Suprapubic skin (tissue), 4 donors: ENCODE measurements at places on chromosomes 16 and 17. TPM values are rescaled to one million over a fixed set of nuclear protein-coding genes. Genes with fewer than 3 reads are reported as not detected.

TSPAN10 gene
- 2.9 TPM for total RNA-seq

DNA sequence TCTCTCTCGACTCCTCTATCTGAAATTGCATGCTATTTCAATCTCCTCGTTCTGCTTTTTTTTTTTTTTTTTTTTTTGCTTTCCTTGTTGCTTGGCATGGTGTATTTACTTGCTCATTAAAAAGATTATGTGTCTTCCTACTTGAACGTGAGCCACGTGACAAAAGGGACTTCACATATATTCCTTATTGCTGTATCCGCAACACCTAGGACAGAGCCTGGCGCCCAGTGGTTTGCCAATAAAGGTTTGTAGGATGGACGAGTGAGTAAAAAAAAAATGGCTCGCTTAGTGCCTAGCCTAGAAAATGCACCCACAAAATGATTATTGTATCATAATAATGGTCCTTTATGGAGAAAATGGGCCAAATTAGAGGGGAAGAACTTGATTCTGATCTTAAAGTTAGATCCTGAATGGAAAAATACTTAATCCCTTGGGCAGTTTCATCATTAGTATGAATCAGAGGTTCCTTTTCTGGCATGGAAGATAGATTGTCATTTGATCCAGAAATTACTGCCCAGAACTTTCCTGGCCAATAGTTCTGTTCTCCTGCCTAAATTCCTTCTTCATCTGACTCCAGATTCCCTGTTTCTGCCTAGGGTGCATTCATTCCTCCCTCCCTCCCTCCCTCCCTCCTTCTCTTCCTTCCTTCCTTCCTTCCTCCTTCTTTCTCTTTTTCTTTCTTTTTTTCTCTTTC lies 13.6 kb upstream of the TMEM220 start:
- H3K27me3 ChIP-seq: no peaks in the 10 kb centered on the region
- H3K4me3 ChIP-seq: no peak overlapping the region
- DNase-seq: no peak
- peaks cover 25% of the 10 kb centered on the region for H3K4me1 ChIP-seq
- H3K36me3 ChIP-seq: no peaks in the 10 kb centered on the region

DNA sequence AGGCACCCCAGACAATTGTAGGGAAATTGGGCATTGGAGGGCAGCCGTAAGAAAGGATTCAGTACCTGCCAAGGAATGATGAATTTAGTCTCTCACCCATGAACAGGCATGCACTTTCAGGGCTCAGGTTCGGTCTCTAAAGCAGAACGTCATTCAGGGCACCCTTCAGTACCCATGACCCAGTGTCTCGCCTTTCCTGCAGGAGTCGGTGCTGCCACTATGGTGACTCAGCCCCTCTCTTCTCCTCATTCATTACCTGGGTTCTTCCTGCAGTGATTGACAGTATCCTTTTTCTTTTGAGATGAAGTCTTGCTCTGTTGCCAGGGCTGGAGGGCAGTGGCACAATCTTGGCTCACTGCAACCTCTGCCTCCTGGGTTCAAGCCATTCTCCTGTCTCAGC lies 8.4 kb downstream of the SOST start:
- H3K36me3 ChIP-seq: no peaks in the 10 kb centered on the region
- peaks cover 7% of the 10 kb centered on the region for H3K27me3 ChIP-seq
- DNase-seq: no peak
- H3K4me1 ChIP-seq: peaks cover 22% of the 10 kb centered on the region

DNA sequence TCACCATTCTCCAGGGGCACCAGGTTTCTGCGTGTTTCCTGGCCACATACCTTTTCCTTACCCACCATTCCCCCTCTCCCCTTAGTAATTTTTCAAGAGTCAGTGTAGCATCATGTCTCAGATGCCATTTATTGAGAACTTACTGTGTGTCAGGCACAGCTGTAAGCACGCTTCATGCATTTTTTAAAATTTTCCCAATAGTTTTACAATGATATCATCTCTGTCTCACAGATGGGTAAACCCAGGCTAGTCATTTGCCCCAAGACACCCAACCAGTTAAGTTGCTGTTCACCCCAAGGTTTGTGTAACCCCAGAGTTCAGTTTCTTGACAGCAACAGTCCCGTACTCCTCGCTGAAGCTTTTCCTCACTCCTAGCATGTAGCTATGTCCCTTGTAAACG lies 56.4 kb upstream of the IRX3 start:
- no peak for DNase-seq
- no peak overlapping the region for H3K4me3 ChIP-seq
- no peaks in the 10 kb centered on the region for H3K27me3 ChIP-seq
- H3K4me1 ChIP-seq: peaks cover 20% of the 10 kb centered on the region

- H3K4me3 ChIP-seq: no peak overlapping the region
- no peak overlapping the region for H3K27ac ChIP-seq
- no peak for DNase-seq
- H3K36me3 ChIP-seq: no peaks in the 10 kb centered on the region
- no peaks in the 10 kb centered on the region for H3K27me3 ChIP-seq
Measured at GRCh38 chr16:49556606-49557446, 183.2 kb downstream of the C16orf78 start.
